Left kidney (tissue), 8 donors: ENCODE measurements at places on chromosomes 6 and 20.

- DNase-seq, result no peak
These were observed 20.4 kb downstream of the ELOVL5 start for GRCh38 chr6:53328375-53328774.

GRCh38 chr20:12936524-12936923, 72.2 kb upstream of the SPTLC3 start:
- no peak for DNase-seq

DNA sequence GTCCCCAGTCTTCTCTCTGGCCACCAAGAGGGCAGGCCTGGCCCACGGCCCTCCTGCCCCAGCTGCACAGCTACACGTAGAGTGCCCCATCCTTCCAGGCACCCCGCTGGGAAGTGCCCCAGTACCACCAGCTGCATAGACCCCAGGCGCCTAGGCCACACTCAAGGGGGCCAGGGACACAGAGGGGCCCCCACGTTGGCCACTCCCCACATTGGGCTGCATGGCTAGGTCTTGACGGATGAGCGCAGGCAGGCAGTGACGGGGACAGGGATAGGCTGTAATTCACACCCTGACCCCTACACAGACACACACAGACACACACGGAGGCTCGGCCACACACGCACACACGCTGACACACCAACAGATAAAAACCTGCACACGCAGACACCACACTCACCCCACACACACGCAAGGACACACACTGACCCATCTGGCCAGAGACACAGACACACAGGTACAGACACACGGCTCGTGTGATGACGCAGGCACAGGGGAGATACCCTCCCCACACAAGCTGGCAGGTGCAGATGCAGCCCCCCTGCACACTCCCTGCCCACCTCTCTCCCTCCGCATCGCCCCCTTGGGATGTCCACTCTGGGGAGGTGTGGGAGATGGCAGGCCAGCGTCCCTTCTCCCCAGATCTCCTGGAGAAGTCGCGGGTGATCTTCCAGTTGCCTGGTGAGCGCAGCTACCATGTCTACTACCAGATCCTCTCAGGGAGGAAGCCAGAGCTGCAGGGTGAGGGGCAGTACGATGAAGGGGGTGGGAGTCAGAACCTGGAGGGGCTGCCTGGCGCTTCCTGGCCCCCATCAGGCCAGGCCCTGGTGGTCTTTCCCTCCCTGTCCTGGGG, 30.0 kb downstream of the MYH7B start:
- DNase-seq, result no peak

- DNase-seq, result no peak
These were observed 127.0 kb downstream of the PXDC1 start for GRCh38 chr6:3624250-3625136.

DNA sequence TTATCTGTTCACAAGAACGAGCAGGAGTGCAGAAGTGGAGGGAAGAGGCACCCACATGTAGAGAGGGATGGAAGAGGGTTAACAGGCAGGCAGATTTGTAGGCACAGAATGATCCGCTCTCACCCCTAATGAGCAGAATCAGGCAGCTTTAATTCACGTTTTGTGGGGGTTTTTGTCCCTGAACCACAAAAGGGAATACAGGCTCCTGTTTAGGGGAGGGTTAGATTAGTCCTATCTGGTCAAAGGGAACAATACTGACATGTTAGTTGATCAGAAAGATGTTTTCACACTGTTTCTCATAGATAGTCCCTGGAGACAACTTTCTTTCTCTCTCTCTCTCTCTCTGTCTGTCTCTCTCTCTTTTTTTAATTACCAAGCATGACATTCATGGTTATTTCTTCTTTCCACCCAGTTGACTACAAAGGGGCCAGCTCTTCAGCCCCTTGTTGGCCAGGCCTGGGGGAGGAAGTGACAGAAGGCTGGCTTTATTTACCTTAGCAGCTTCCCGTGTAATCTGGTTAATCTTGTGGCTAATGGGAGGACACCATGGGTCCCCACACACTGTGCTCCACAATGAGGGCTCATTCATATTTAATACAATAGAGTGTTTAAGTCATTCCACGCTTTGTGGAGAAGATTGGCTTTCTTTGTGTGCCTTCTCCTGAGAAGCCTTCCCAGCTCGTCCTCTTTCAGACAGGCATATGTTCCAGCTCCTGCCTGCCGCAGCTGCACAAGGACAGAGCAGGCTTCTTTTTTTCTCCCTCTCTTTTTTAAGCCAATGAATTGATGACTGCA, 958.8 kb downstream of the TFAP2A start:
- no peak for DNase-seq

DNA sequence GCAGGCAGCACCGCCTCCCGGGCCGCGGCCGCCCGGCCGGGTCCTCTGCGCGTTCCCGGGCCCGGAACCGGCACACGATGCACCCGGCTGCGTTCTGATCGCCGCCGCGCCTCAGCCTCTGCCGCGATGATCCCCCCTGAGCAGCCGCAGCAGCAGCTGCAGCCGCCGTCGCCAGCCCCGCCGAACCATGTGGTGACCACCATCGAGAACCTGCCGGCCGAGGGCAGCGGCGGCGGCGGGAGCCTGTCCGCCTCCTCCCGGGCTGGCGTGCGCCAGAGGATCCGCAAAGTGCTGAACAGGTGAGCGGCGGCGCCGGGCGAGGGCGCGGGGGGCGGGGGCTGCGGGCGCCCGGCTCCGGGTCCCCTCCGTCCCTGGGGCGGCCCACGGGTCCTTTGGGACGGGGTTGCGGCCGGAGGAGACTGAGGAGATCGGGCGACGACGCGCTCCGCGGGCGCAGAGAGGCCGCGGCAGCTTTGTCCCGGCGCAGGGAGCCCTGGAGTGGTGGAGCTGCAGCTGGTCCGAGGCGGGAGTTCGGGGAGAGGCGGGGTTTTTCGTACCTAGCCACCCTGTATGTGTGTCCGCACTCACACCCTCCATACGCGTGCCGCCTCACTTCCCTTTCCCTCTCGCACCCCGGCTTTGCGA, 659 bp downstream of the SLC35F1 start:
- no peak for DNase-seq

- no peak for DNase-seq
These were observed 144.2 kb downstream of the TBXT start for GRCh38 chr6:166023273-166023989.

- DNase-seq, result no peak
These were observed 103.2 kb downstream of the FBXO5 start for GRCh38 chr6:152879681-152880080.

DNA sequence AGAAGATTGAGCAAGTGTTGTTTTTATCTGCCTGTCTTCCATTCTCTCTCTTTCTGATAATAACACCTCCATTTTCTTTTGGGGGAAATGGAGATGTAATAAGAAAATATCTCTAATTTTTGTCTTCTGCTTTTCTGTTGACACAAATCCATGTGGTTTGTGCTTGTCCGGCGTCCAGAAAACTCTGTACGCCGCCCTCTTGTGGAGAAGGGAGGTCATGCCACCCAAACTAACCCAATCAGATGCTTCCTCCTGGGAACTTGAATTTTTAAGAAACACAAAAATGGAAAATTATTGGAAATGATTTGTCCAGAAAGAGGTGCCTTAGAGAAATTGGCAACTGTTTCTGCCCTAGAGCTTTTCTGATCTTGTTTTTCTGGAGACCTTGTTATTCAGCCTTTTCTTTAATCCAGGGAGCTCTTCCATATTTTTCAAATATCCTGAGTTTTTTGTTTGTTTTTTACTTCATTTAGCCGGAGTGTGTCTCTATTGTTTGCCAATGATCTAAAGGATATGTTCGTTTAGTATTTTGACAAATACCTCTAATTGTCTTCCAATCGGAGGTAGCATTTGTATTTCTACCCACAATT, 17.8 kb upstream of the FNDC1 start:
- no peak for DNase-seq

- no peak for DNase-seq
These were observed 173.6 kb upstream of the MCHR2 start for GRCh38 chr6:100167585-100167984.
